GM12878 (cell line): ENCODE measurements at places on chromosomes 1 and 21. TPM values are rescaled to one million over a fixed set of nuclear protein-coding genes. Genes with fewer than 3 reads are reported as not detected.

GRCh38 chr1:4380564-4381168 is 273.7 kb upstream of the AJAP1 start:
- H3K4me1 ChIP-seq, result no peaks in the 10 kb centered on the region
- no peak overlapping the region for H3K4me3 ChIP-seq
- H3K36me3 ChIP-seq, result no peaks in the 10 kb centered on the region
- H3K27ac ChIP-seq, result no peak overlapping the region

- no peaks in the 10 kb centered on the region for H3K27me3 ChIP-seq
- no peak for DNase-seq
- H3K4me3 ChIP-seq, result peak overlapping the region; percentile 99
- H3K36me3 ChIP-seq, result peaks cover 32% of the 10 kb centered on the region
These were observed 3.6 kb downstream of the ZC3H12A start for GRCh38 chr1:37477946-37478345.

GRCh38 chr1:145908653-145909052 is 1.2 kb downstream of the ITGA10 start:
- peaks cover 8% of the 10 kb centered on the region; the same call in 1 of the 2 replicates for H3K4me1 ChIP-seq
- no peak for DNase-seq
- H3K27ac ChIP-seq, result no peak overlapping the region

The OR2T35 gene
- polyA plus RNA-seq, result 0.10 and 0.12 TPM in 2 replicates

The TTC34 gene
- 0.03 TPM in 2 replicates for polyA plus RNA-seq

DNA sequence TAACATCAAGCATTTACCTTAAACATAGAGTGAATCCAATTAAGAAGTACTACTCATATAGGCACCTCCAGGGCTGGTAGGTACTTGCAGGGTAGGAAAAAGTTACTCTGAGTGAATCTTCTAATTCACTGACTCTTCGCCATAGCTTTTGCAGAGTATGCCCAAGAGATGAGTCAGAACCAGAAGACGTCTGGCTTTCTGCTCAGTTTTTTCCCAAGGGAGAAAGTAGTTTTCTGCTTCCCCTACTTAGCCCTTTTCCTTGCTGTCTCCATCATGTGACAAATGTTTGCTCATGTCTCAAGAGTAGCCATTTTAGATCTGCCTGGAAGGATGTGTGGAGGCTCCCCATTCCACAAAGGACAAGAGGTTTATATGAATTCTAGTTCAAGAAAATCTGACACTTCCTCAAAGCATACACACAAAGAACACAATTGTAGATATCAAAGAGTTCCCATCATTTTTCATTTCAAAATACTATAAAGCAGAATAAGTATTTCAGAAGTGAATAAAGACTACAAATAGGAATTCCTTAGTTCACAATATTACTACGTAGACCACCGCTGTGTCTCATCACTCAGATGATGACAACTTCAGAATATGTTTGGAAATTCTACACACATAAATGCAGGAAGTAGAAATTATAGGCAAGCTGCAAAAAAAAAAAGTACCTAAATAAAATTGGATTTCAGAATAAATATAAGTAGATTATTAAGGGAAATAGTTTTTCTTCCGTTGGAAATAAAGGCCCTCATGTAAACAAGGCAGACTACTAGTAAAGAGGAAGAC is 98.5 kb downstream of the ASH1L start:
- no peaks in the 10 kb centered on the region; the same call in 1 of the 2 replicates for H3K36me3 ChIP-seq
- DNase-seq, result peak; percentile 8
- H3K4me1 ChIP-seq, result peaks cover 9% of the 10 kb centered on the region; the same call in 1 of the 2 replicates
- H3K27me3 ChIP-seq, result no peaks in the 10 kb centered on the region
- peak overlapping the region; percentile 24; the same call in 1 of the 2 replicates for H3K27ac ChIP-seq

DNA sequence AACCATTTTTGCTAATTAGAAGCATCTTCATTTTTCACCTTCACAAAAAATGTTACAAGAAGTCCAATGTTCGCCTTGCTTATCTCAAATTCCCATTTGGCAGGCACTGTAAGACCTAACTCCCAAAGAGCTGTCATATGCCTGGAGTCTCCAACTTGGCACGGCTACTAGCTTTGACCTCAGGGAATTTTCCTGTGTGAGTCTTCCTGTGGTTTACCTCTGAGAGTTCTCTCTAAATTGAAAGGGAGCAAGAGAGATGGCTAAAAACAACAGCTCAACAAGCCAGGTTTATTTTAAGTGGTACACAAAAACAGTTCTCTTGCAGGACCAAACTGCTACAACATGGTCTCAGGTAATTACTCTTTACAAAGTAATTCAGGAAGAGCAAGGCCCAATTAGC is 756.0 kb upstream of the ADGRL2 start:
- DNase-seq, result no peak
- H3K27ac ChIP-seq, result no peak overlapping the region
- H3K4me1 ChIP-seq, result no peaks in the 10 kb centered on the region
- H3K4me3 ChIP-seq, result no peak overlapping the region
- no peaks in the 10 kb centered on the region for H3K27me3 ChIP-seq
- no peaks in the 10 kb centered on the region for H3K36me3 ChIP-seq

GRCh38 chr1:212700892-212701819 is 1.5 kb upstream of the BATF3 start:
- H3K4me3 ChIP-seq, result peak overlapping the region; percentile 82; the same call in 1 of the 2 replicates
- H3K4me1 ChIP-seq, result peaks cover 27% of the 10 kb centered on the region
- H3K36me3 ChIP-seq, result no peaks in the 10 kb centered on the region; the same call in 1 of the 2 replicates

The MAP10 gene
- polyA plus RNA-seq, result 3.9 and 4.5 TPM in 2 replicates

- peaks cover 2% of the 10 kb centered on the region for H3K4me1 ChIP-seq
- H3K27ac ChIP-seq, result no peak overlapping the region
- DNase-seq, result no peak
- H3K27me3 ChIP-seq, result no peaks in the 10 kb centered on the region
These were observed 41.0 kb downstream of the TP73 start for GRCh38 chr1:3693321-3693720.

The PLA2G2D gene
- polyA plus RNA-seq, result not detected in 2 replicates

- no peaks in the 10 kb centered on the region for H3K27me3 ChIP-seq
- H3K36me3 ChIP-seq, result no peaks in the 10 kb centered on the region
- no peak overlapping the region for H3K4me3 ChIP-seq
These were observed 26.1 kb upstream of the HUNK start for GRCh38 chr21:31846690-31847089.

- no peak for DNase-seq
- no peak overlapping the region for H3K27ac ChIP-seq
- H3K4me3 ChIP-seq, result no peak overlapping the region
These were observed 82.8 kb downstream of the DISP1 start for GRCh38 chr1:222897527-222898190.

DNA sequence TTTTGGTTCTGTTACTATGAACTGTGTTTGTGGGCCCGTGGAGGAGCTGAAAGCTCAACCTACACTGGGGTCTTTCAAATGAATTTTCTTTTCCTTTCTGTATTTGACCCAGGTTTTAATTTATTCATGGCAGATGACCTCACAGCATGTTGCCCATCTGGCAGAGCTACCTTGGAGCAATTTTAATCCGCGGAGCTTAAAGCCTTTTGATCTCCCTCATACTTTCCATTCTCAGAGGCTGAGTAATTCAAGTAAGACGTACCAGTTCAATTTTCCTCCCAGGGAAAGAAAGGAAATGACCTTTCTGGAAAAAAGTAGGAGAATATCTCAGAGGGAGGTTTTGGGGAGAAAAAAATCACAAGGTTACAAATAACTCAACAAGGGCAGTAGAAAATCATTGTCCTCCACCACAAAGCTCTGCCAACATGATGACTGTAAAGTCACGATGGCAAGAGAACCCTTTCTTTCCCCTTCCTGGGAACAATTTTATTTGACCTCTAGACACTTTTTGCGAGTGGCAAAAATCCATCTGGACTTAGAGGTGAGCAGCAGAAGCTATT is 21.6 kb upstream of the PCP4 start:
- no peaks in the 10 kb centered on the region for H3K27me3 ChIP-seq
- H3K36me3 ChIP-seq, result no peaks in the 10 kb centered on the region
- no peak overlapping the region for H3K27ac ChIP-seq
- no peaks in the 10 kb centered on the region for H3K4me1 ChIP-seq

DNA sequence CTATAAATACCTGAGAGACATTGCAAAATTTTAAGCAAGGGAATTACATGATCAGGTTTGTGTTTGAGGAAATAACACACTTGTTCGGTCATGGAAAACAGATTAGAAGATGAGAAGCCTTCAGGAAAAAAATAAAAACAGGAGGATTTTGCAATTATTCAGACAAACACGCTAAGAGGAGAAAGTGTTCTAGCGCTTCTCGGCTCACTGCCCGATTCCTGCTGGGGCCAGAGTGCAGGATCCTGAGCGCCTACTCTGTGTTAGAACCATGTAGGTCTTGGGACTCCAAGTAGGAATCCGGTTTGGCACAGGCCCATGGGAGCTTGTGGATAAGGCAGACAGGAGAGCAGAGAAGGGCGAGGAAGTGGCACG is 8.1 kb upstream of the PRELP start:
- no peaks in the 10 kb centered on the region for H3K36me3 ChIP-seq
- no peak overlapping the region for H3K27ac ChIP-seq
- no peak overlapping the region for H3K4me3 ChIP-seq
- no peaks in the 10 kb centered on the region for H3K4me1 ChIP-seq
- H3K27me3 ChIP-seq, result peaks cover 2% of the 10 kb centered on the region; the same call in 1 of the 2 replicates

The HCRTR1 gene
- polyA plus RNA-seq, result not detected in 2 replicates

The AADACL3 gene
- polyA plus RNA-seq, result not detected in 2 replicates

DNA sequence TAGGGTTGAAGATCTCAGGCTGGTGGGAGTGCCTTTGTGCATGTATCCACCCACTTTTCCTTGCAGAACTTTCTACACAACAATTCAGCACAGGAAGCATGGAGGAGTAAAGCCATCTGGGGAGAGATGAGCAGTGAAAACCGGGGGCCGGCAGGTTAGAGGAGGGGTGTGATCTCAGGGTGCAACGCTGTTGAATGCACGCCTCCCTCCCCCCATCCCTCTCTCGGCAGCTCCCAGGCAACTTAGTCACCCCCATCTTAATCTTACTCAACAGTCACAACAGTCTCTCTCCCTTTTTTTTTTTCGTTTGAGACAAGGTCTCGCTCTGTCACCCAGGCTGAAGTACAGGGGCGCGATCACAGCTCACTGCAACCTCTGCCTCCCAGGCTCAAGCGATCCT is 16.6 kb upstream of the ABCG1 start:
- no peak for DNase-seq
- H3K4me3 ChIP-seq, result no peak overlapping the region
- no peaks in the 10 kb centered on the region for H3K36me3 ChIP-seq
- H3K4me1 ChIP-seq, result peaks cover 4% of the 10 kb centered on the region; the same call in 1 of the 2 replicates
- no peaks in the 10 kb centered on the region for H3K27me3 ChIP-seq
- no peak overlapping the region for H3K27ac ChIP-seq

DNA sequence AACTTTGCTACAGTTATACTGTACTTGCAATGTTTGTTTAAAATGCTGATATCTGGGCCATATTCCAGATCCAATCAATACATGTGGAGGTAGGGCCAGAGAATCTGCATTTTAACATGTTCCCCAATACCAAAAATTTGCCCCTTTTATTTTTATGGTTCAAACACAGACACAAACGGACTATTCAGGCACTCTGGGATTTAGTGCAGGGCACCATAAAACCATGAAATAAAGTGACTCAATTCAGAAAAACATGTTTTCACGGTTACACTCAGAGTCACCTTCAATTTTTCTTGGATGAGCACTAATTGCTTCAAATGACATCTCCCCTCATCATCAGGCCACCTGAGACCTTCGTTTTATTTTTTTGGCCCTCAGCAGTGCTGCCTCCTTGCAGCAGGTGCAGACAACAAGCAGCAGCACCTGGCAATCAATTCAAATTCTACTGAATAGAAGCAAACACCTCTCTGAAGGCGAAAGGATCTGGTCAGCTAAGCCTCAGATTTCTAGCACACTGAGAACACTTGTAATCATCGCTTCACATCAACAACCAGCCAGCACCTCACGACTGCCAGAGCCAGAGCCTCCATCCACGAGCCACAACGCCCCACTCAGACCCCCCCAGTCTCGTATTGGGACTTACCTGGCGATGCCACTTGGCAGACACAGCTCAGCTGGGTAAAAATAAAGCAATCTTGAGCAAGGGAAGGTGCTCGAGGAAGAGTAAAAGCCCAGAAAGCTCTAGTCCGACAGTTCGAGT is 1.1 kb downstream of the ERO1B start:
- H3K27me3 ChIP-seq, result no peaks in the 10 kb centered on the region
- peak overlapping the region; percentile 85 for H3K4me3 ChIP-seq
- H3K4me1 ChIP-seq, result peaks cover 27% of the 10 kb centered on the region
- DNase-seq, result no peak

GRCh38 chr1:43666608-43667007 is 16.7 kb downstream of the KDM4A start:
- H3K27ac ChIP-seq, result no peak overlapping the region
- no peaks in the 10 kb centered on the region for H3K27me3 ChIP-seq
- no peak overlapping the region for H3K4me3 ChIP-seq
- H3K4me1 ChIP-seq, result peaks cover 14% of the 10 kb centered on the region

The CRNN gene
- polyA plus RNA-seq, result not detected in 2 replicates

The CD53 gene
- polyA plus RNA-seq, result 386 and 393 TPM in 2 replicates

- peak overlapping the region; percentile 71; the same call in 1 of the 2 replicates for H3K4me3 ChIP-seq
- H3K4me1 ChIP-seq, result peaks cover 25% of the 10 kb centered on the region
- H3K27ac ChIP-seq, result no peak overlapping the region
- peaks cover 4% of the 10 kb centered on the region; the same call in 1 of the 2 replicates for H3K36me3 ChIP-seq
These were observed 773 bp upstream of the RCC2 start for GRCh38 chr1:17440074-17440826.

GRCh38 chr21:46158666-46159300 is 3.4 kb upstream of the FTCD start:
- DNase-seq, result no peak
- no peaks in the 10 kb centered on the region for H3K27me3 ChIP-seq
- H3K4me3 ChIP-seq, result no peak overlapping the region
- H3K27ac ChIP-seq, result no peak overlapping the region
- no peaks in the 10 kb centered on the region for H3K36me3 ChIP-seq
- no peaks in the 10 kb centered on the region for H3K4me1 ChIP-seq

- no peak overlapping the region for H3K27ac ChIP-seq
- H3K36me3 ChIP-seq, result no peaks in the 10 kb centered on the region
- DNase-seq, result no peak
- H3K27me3 ChIP-seq, result peaks cover 3% of the 10 kb centered on the region
These were observed 11.0 kb downstream of the DMRTB1 start for GRCh38 chr1:53470155-53470554.

The ASTN1 gene
- not detected in 2 replicates for polyA plus RNA-seq

The C1orf87 gene
- not detected in 2 replicates for polyA plus RNA-seq

The RAB7B gene
- not detected in 2 replicates for polyA plus RNA-seq

GRCh38 chr1:33181921-33182341 is at the start of gene TRIM62:
TRIM62 (minus strand) TSS chr1:33182043; CDS start chr1:33181432, 611 bp downstream.
- no peaks in the 10 kb centered on the region for H3K36me3 ChIP-seq
- no peak for DNase-seq
- H3K4me3 ChIP-seq, result peak within 1 kb of the TSS; percentile 84
- no peak within 1 kb of the TSS for H3K27ac ChIP-seq
- H3K4me1 ChIP-seq, result peaks cover 4% of the 10 kb centered on the region
